ENCODE measurements at places on chromosomes 7 and 10.

DNA sequence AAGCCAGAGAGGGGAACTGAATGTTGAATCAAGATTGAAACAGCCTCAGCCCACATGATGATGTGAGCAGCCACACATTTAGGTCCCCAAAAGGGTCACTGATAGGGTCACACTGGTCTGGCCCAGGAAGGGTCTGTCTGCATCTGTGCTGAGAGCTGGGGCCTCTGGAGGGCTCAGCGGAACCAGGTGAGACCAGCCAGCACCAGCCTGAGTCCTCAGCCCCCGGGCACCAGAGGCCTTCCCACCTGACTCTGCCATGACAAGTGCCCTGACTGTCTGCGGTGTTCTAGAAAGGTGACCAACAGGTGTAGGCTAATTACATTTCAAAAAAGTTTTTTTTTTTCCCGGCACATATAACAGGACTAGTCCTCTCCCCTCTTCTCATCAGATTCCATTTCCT is 76.2 kb downstream of the WDR11 start:
- DNase-seq: no peak

DNA sequence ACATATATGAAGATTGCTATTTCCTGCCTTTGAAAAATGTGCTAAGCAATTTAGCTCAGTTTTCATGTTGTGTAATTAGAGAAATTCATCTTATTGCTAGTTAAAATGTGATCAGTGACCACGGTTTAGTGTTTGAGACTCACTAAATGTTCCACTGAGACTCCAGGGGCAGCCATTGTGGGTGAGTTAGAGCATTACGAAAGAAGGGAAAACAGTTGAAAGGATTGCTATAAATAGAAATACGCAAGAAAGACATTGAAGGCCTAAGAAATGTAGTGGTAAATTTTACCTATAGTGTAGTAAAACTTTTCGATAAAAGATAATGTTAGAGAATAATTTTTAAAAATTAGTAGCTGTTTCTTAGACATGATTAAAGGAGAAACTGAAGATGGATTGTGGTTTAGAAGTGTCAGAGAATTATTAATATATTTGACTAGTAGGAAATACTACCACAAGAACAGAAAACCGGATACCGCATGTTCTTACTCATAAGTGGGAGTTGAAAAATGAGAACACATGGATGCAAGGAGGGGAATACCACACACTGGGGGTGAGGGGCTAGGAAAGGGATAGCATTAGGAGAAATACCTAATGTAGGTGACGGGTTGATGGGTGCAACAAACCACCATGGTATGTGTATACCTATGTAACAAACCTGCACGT is 394.5 kb downstream of the SEMA3D start:
- no peak for DNase-seq

DNA sequence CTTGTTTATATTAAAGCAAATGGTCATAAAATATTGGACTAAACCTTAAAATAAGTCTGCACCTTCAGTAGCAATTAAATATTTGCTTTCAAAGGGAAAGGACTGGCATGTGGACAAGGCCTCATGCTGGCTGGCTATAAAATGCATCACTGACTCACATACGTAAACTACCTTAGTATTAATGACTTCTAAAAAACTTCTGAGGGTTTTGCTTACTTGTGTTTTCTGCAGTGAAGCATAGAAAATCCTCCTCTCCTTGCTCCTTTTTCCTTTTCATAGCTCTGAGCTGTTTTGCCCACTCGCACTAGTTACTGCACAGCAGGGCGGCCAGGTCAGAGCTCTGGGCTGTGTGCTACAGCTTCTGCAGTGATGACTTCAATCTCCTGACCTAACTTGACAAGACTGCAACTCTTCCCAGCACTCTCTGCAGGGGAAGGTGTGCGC is 82.3 kb downstream of the CUL2 start:
- DNase-seq: no peak

DNA sequence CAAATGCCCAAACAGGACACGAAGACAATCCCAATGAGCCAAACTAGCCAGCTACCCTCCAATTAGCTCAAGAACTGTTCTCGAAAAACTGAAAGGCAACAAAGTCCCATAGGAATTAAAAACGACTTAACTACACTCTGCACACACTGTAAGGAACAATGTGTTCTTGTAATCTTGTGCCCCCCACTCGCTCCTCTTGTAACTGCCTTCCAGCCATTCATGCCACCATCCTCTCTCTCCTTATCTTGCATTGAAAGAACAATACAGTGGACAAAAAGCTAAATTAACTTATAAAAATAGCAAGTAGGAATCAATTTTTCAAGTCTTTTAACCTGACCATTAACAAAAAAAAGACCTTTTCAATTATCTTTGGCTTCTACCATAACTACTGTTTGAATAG is 2.9 kb downstream of the CYTH3 start:
- no peak for DNase-seq

GRCh38 chr7:83466956-83467355 is 182.0 kb downstream of the SEMA3E start:
- DNase-seq: no peak

DNA sequence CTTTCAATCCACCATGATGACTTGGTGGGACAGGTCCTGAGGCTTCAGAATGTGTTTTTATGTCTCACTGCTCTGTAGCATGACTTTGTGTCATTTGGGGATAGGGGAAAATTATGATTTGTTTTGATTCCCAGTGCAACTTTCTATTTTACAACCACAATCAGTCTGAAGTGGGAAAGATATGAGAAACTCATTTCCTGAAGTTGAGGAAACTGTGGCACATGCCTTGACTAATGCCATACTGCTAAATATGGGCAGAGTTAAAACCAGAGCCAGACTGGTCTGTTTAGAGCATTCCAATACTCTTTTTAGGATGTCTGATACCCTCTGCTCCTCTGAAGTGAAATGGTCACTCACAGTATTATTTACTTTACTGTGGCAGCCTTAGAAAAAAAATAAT is 307.7 kb downstream of the ADRA2A start:
- no peak for DNase-seq

- DNase-seq: no peak
Observed at GRCh38 chr10:639001-639750, 50.3 kb downstream of the DIP2C start.

DNA sequence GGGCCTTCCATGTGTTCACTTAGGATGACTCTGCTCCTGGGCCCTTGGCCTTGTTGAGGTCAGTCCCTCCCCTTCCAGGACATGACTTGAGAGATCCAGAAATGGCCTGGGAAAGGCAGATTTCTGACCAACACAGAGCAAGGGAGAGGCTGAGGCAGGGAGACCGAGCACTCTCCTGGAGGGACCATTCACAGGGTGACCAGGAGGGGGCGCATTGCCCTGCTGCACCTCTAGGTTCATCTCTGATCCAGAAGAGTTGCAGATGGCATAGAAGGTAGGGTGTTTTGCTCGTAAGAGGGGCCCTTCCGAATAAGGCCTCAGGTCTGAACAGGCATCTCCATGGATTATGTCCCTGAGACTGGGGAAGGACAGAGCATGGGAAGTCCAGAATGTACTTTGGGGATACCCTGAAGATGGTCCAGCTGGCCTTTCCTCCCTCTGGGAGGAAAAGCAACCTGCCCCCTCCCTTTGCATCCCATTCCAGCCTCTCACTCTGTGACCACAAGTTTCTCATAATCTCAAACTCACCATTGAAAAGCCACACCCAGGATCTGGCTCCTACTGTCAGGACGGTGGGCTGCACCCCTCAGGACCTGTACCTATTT is 6.6 kb downstream of the DMBT1 start:
- no peak for DNase-seq

- no peak for DNase-seq
Observed at GRCh38 chr10:80191589-80192270, 13.6 kb downstream of the ANXA11 start.

DNA sequence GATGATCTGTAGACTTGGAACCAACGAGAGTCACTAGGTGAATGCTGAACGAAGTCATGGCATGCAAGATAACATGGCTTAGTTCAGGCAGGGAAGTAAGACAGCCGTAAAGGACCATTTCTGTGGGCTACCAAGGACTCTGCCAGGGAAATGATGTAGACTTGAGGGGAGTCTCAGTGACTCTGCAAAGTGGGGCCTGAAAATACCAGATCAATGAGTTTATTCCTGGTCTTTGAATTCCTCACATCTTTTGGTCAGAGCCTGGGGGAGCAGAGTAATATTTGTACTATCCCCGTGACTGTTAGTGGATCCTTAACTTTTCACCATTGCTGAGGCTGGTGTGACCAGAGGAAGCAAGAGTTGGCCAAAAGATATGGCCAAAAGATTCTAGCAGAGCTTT is 60.7 kb upstream of the INHBA start:
- no peak for DNase-seq

DNA sequence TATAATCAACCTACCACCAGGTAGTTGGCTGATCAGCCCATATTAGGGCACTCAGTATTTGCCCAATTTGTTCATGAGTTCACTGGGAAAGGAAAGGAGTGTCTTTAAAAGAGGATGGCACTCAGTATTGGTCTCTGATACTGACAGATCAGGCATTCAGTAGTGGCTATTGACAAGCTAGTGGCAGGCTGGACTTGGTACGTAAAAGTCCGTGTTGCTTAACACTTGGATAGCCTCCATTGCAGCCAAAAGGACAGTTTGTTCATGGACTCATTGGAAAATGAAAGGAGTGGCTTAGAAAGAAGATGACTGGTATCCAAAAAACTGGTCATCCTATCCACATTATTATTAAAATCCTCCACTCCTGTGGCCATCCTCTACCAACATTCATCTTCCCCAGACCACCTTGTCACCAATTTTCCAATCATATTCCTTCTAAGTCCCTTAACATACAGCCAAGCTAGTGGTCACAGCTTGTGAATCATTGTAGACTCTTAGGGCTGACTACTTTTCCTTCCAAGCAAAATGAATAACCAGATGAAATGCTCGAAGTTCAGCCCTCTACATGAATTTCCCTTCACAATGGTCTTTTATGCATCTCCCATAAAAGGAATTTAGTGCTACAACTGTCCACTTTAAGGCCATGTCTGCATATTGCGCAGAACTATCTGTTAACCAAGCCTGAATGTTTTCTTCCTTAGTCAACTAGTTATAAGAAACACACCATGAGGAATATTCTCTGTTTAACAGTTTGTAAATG is 78.6 kb upstream of the MAGI2 start:
- no peak for DNase-seq

- no peak for DNase-seq
Observed at GRCh38 chr7:85154282-85154937, 32.4 kb downstream of the SEMA3D start.
